ENCODE measurements at places on chromosomes 6 and 20. TPM values are rescaled to one million over a fixed set of nuclear protein-coding genes. Genes with fewer than 3 reads are reported as not detected.

DNA sequence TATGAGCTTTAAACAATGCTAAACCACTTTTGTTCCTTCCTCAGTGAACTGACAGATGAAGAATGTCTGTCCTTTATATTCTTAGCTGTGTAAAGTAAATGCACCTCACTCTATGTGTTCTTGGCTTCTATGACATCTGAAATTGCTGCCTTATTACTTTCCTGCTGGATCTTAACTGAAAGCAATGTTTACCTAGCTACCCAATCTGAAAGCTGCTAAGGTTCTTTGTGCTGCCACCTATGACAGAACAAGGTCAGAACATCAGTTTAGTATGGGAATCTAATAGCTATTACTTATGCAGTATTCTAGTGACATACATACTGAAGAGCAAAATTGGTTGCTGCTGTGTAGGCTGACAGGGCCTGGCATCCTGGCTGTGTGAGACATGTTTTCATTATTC is 444.1 kb downstream of the KHDRBS2 start:
- no peak for DNase-seq

- no peak for DNase-seq
Measured at GRCh38 chr6:111663692-111664564, 58.2 kb upstream of the TRAF3IP2 start.

DNA sequence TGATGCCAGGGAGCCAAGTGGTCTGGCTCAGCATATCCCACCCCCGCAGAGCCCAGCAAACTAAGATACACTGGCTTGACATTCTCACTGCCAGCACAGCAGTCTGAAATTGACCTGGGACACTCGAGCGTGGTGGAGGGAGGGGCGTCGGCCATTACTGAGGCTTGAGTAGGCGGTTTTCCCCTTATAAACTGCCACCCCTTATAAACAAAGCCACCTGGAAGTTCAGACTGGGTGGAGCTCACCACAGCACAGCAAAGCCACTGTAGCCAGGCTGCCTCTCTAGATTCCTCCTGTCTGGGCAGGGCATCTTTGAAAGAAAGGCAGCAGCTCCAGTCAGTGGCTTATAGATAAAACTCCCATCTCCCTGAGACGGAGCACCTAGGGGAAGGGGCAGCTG is 19.4 kb downstream of the TINAG start:
- DNase-seq: no peak

DNA sequence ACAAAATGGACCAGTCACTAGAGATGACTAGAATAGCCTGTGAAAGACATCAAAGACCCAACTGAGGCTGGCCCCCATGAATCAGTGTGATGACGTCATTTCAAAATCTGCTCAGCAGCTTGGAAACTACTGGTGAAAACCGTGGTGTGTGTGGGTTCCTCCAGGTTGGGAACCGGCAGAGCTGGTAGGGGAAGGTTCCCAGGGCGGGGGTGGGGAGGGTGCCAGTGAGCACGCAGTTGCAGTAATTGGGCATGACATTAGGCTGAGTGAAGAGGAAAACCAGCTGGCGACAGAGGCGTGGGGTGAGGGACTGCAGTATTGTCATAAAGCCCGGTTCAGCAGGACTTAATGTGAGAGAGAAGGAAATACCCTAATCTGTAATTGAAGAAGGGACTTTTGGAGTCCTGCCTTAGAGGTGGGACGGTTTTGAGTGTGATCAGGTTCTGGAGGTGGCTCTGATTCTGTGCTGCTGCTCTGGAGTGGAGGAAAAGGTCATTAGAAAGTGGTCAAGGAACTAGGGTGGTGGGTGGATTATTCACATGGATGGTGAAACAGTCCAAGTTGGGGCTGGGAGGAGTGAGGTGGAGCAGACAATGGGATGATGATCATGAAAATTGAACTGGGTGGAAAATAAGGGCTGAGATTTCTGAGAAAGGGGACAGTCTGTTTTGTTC is 52.0 kb upstream of the MTHFD1L start:
- no peak for DNase-seq

DNA sequence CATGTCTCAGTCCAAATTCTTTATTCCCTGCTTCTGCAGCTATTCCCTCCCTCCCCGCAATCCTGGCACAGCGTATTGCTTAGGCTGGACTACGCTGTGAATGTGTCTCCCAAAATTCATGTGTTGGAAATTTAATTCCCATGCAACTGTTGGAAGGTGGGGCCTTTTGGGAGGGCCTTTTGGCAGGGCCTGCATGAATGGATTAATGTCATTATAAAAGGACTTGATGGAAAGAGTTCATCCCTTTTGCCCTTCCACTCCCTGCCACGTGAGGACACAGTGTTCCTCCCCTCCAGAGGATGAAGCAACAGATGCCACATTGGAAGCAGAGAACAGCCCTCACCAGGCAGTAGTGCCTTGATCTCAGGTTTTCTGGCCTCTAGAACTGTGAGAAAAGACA is 20.4 kb upstream of the NOTCH4 start:
- no peak for DNase-seq

DNA sequence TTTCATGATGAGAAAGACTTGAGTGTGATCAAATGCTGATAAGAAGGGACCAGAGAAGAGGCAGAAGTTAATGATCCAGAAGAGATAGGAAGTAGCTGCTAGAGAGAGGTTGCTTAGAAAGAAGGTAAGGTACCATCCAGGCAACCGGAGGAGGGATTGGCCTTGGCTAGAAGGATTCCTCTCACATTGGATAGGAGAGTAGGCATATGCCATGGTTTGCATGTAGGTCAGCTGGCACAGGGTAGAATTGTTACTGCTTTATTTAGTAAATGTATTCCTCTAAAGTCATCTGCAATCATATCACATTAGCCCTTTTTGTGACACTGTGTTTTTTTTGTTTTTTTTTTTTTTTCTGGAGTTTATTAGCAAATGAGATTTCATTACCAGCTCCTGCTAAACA is 580.9 kb upstream of the FLRT3 start:
- no peak for DNase-seq

DNA sequence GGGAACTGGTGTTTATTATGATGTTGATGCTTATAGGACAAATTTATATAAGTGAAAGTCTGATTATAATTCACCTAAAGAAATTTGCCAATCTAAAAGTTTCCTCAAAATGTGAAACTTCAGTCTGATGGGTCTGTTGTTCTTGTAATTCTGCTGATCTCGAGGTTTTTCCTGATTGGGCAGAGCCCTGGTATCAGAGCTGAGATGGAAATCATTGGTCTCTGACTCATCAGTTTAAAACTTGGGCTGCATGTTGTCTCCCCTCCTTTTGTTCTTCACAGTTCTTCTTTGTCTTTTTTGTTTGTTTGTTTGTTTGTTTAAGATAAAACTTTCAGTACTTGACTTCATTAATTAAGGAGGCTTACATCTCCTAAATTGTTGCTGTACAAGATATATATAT is 5.9 kb downstream of the SMAP1 start:
- DNase-seq: no peak

- no peak for DNase-seq
Measured at GRCh38 chr6:17871836-17872235, 115.6 kb downstream of the KIF13A start.

GRCh38 chr6:21870076-21870730 is 276.7 kb downstream of the SOX4 start:
- DNase-seq: no peak

The FLOT1 gene
- 152 TPM for total RNA-seq

The TCP11 gene
- not detected for total RNA-seq

The DEFB112 gene
- not detected for total RNA-seq
